Stimulated activated CD4-positive, alpha-beta T cell treated with anti-CD3 and anti-CD28 coated beads, Interleukin-2, amount 100 ng/mL, for 24 hours (primary cell): ENCODE measurements at places on chromosomes 3 and 15.

GRCh38 chr3:188253800-188254452 lies 100.0 kb downstream of the LPP start:
- DNase-seq = no peak

GRCh38 chr3:128591738-128592426 lies 58.7 kb downstream of the RPN1 start:
- no peak for DNase-seq

DNA sequence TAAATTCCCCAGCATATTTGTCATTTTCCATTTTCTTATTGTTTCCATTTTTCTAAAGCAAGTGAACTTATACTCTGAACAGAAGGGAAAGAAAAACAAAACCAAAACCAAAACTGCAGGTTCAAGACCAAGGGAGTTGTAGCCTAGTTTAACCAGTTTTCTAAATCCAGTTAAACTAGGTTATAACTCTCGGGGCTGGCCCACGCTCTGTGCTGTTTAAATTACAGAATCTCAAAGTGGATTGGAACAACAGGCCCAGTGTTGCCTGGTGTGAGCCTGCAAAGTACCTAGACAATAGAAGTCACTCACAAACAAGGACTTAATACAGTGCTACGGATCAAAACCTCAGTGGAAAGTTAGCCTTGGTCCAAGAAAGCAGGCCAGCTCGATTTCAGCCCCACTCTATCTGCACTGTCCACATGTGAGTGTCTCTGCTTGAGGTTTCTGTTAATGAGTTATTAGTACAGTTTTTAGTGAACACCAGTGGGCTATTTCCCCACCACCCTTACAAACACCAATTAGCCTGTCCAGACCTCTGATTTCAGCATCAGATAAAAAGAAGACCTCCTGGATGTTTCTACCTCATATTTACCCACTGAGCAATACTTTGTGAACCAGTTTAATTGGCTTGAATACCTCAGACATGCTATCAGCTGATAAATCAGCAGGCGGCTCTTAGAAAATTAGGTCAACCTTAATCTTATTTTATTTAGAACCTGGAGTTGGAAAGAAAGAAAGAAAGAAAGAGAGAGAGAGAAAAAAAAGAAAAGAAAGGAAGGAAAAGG lies 93.8 kb upstream of the PDZRN3 start:
- DNase-seq = no peak

- no peak for DNase-seq
Observed at GRCh38 chr3:85781806-85782205, 823.0 kb downstream of the CADM2 start.

DNA sequence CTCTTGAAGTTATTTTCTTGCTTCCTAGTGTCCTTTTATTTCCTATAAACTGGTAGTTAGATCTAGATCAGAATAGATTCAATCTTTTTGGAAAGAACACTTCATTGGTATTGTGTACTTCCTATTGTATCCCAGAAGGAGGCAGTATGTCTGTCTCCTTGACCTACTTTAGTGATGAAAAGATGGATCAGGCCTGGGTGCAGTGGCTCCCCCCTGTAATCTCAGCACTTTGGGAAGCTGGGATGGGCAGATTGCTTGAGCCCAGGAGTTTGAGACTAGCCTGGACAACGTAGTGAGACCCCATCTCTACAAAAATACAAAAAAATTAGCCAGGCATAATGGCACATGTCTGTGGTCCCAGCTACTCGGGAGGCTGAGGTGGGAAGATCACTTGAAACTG lies 12.0 kb downstream of the BSN start:
- no peak for DNase-seq

DNA sequence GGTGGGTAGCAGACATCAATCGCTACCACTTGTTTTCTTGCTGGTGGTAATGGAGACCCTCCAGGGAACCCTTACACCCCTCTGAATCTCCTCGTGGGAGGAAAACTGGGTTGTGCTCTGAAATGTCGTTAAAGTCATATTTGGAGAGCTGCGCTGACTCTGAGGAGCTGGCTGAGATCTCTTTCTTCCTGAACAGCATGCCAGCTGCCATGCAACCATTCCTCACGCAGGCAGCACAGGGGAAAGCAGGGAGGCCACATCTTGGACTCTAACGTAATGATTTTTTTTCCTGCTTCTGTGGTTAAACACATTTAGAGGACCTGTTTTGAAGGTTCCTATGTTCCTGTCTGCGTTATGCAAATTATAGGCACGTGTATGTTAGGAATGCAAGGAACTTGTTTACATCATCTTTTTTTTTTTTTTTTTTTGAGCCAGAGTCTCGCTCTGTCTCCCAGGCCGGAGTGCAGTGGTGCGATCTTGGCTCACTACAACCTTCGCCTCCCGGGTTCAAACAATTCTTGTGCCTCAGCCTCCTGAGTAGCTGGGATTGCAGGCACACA lies 156.7 kb downstream of the TJP1 start:
- no peak for DNase-seq

DNA sequence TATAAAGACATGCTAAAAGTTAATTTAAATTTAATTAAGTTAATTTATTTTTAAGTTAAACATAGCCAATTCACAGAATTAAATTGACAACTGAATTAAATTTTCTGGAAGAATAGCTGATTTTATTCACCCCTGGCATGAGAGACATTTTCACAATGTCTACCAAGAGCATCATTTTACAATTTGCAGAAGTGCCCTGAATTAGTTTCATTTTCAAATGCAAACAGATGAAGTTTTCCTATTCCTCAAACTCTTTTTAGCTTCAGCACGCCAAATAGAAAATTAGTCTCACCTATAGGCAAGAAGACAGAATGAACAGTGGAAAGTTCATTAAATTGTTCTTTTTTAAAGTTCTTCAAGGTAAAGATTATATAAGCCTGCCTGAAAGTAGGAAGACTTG lies 259.3 kb downstream of the ZBBX start:
- no peak for DNase-seq

GRCh38 chr3:78749056-78749455 lies 1018.7 kb downstream of the ROBO1 start:
- DNase-seq = no peak

GRCh38 chr3:144097163-144097562 lies 125.5 kb downstream of the DIPK2A start:
- DNase-seq = no peak

DNA sequence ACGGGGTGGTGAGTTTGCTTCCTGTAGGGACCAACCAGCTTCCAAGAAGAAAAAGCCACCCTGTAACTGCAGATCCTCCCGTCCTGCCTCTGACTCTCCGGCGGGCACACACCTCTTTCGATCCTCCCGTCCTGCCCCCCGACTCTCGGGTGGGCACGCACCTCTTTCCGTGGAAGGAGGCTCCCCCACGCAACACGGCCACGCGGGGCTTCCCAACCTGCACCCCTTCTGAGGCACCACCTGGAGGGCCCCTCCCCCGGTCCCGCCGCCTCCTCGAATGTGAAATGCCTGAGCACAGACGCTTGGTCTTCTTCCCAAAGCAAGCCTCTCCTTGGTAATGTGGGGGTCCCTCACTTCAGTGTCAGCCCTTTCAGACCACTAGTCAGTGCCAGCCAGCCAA lies 7.3 kb downstream of the ADAMTS17 start:
- no peak for DNase-seq

DNA sequence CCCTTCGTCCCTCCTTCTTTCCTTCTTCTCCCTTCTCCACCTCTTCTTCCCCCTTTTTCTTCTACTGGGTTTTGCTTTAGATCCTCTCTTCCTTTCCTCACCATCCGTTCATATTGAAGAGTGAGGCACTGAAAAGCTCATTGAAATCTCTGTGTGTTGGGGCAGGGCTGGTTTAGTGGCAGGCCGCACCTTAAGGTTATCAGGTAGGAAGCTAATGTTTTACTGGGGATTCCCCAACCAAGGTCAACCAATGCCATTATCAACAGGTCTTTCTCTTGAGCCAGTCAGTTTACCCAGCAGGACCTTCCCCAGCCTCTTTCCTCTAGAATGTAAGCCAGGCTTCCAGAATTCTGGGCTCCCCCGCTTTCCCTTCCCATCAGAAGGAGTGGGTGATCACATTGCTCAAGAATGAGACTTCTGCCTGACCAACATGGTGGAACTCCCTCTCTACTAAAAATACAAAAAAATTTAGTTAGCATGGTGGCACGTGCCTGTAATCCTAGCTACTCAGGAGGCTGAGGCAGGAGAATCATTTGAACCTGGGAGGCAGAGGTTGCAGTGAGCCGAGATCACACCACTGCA lies 11.5 kb upstream of the VPS8 start:
- DNase-seq = no peak

DNA sequence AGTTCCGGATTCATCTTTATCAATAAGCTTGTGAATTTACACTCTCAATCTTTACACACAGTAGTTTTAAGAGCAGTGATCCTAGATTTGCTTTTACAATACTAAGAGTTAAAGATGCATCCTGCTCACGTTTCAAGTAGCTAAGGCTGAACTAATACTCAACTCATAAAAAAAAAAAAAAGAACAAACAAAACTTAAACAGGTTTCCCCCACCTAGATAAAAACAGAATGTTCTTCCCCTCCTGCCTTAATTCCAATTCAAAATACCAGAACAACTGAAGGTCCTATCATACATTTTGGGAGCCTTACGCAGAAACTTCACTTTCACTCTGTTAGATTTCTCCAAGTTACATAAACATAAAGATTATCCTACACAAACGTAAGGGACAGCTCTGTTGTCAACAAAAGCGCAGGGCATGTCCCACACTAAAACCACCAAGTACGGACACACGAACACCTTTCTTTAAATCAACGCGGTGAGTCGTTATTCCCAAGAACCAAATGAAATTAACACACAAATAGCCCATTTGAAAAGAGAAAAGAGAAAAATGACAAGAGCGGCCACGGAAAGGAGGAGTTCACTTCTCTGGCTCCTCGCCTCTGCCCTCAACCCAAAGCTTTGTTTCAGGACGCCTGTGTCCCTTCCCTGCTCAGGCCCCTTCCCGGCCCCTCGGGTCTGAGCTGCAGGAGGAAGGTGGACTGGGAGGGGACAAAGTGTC lies 941 bp downstream of the CBLB start:
- DNase-seq = no peak

- no peak for DNase-seq
Observed at GRCh38 chr3:26281284-26281985, 341.1 kb upstream of the LRRC3B start.
